ENCODE measurements at places on chromosomes 7 and 10.

- DNase-seq: no peak
Observed at GRCh38 chr7:132495936-132496335, 80.3 kb downstream of the PLXNA4 start.

GRCh38 chr10:480928-481552 is 208.4 kb downstream of the DIP2C start:
- DNase-seq: no peak

DNA sequence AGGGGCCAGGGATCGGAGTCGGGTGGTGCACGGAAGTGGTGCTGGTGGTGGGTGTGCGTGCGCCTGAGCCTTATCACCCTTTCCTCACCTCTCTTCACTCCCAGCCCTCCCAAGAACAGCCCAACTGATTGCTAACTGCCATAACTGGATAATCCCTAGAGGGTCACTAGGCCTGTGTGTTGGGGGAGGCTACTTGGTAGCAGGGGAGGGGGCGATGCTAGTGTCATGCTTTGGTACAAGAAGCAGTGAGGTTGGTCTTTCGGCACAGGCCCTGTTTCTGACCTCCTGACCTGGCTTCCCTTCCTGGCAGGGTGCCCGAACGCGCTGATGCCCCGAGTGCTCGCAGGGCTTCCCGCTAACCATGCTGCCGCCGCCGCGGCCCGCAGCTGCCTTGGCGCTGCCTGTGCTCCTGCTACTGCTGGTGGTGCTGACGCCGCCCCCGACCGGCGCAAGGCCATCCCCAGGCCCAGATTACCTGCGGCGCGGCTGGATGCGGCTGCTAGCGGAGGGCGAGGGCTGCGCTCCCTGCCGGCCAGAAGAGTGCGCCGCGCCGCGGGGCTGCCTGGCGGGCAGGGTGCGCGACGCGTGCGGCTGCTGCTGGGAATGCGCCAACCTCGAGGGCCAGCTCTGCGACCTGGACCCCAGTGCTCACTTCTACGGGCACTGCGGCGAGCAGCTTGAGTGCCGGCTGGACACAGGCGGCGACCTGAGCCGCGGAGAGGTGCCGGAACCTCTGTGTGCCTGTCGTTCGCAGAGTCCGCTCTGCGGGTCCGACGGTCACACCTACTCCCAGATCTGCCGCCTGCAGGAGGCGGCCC is 652 bp downstream of the KAZALD1 start:
- DNase-seq: no peak

- no peak for DNase-seq
Observed at GRCh38 chr10:30233186-30233959, 115.7 kb downstream of the MTPAP start.

DNA sequence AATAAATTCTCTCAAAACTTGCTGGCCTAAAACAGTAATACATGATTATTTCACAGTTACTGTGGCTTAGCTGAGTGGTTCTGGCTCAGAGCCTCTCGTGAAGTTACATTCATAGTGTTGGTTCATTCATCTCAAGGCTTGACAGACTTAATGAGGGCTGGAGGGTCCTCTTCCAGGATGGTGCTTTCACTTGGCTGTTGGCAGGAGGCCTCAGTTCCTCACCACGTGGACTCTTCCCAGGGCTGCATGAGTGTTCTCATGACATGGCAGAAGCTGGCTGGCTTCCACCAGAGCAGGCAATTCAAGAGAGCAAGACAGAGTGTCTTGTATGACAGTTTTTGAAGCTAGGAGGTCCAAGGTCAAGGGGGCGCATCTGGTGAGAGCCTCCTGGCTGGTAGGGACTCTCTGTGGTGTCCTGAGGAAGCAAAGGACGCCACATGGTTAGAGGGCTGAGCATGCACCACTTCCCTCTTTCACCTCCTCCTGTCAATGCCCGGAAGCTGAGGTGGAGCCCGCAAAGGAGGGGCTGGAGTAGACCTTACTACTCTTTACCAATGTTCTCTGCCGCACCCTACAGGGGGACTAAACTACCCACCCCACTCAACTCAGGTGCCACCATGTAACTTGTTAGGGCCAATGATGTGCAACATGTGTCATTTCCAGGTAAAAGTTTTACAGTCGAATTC is 58.2 kb upstream of the YAE1 start:
- DNase-seq: no peak

- no peak for DNase-seq
Observed at GRCh38 chr10:50254479-50254878, 3.2 kb upstream of the ASAH2 start.

DNA sequence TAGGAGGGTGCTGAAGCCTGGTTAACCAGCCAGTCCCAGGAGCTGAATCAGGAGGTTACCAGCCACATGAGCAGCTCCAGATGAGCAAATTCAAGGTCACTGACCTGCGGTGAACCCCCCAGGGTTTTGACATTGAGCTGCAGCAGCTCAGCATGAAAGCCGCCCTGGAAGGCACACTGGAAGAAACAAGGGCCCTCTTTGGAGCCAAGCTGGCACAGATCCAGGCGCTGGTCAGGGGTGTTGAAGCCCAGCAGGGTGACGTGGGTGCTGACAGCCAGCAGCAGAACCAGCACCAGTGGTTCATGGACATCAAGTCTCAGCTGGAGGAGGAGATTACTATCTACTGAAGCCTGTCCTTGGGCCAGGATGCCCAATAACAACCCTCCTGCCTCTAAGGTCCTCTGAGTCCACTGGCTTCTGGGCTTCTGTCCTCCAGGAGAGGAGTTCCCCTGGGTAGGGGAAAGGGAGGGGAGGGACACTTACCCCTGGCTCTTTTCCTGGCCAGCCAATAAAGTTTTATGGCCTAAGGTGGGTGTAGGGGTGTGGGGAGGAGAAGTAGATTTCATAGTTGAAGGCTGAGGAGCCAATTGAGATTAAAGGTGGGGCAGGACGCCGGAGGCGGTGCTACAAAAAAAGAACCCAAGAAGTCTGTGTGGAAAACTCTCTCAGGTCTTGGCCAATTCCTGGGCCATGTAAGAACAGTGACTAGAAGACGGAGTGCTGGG is 29.4 kb upstream of the ATOH7 start:
- DNase-seq: no peak

DNA sequence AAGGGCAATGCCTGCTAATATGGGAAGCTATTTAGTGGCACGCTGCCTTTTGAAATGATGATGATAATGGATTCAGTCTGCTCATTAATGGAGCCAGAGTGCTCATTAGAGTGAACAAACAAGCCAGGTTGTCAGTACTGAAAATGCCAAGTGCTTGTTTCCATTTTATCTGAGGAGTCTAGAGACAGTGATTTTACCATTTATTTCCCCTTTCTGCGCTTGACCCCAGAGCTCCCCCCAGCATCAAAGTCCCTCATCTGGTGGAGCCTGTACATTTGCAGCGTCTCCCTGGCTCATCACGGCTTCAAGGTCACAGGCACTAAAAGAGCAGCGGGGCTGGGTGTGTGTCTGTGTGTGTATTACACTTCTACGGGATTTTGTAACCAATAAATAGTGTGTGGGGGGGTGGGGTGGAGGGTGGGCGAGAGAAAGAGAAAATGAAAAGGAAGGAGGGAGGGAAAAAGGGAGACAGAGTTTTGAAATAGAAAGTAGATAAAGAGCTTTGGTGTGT is 553.8 kb downstream of the TFEC start:
- DNase-seq: no peak

DNA sequence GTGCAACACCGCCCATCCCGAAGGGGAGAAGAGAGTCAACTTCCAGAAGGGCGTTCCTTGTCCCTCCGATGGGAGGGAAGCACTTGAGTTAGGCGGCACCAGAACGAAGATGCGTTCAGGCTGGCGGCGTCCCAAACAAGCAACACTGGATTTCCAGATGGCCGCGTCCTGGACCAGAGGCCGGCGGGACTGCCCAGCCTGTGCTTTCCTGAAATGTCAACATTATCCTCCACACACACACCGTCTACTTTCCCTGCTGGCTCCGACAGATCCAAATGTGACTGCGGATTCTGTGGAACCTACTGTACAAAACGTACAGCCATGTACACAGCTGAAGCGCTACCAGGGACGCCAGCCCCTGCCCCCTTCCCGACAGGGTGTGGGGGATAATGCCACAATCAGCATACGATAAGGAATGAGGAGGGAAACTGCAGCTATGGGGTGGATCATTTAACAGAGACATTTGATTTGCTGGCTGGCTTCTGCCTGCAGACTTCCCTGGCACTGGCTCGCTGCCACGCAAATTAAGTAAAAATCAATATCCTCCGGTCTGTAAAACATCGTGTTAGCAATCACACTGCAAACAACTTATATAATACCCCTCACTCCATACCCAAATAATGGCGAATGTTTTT is 82.1 kb downstream of the ZRANB1 start:
- DNase-seq: no peak

DNA sequence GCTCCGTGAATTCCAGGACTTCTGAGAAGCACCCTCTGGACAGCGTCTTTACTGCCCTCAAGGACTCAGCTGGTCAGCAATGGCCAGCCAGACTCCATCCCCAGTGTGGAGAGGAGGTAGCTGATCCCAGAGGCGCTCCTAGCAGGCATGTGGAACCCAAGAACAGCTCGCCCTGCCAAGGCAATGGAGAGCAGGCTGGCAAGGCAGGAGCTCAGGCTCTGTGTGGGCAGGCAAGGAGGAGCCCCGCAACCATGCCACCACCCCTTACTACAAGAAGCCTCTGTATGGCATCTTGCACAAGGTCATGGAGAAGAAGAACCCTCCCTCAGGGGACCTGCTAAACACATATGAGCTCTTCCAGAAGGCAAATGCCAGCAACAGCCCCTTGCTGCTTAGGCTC is 34.4 kb upstream of the SGMS1 start:
- no peak for DNase-seq

DNA sequence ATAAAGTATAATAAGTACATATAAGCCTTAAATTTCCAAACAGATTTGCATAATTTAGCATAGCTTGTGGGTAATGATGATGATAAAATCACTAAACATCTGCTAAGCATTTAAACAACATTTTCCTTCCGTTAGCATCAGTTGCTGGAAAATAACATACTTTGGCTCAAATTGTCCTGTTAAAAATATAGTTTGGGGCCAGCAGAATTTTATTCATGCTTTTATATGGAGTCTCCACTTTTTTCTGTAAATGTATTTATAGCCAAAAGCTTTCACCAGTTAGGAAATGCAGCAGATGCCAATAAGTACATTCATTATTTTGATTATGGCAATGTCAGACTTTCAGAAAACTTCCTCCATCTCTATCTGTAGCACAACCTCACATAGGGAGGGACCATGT is 107.2 kb downstream of the CNTNAP2 start:
- no peak for DNase-seq

DNA sequence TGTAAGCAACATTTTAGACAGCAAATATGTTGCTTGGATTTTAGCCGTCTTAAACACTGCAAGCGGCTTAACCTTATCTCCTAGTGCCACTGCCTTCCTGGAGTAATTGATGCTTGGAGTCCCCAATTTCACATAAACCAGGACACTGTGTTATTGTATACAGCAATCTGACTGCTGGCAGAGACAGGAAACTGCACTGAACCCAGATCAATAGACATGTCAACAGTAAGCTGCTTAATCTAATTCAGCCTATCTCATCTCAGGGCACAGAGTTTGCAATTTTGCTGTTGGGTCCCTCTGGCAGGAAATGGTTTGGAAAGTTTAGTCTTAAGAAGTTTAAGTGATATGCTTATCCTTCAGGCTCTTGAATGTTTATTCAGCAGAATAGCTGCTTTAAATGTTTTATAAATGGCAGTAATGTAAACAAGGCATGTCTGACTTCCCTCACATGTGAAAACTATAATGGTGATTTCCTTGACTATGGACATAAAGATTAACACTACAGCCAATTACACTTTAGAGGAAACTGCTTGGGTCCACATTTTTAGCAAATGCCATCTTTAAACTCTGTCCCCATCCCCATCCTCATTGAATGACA is 598.6 kb downstream of the PARD3 start:
- DNase-seq: no peak

DNA sequence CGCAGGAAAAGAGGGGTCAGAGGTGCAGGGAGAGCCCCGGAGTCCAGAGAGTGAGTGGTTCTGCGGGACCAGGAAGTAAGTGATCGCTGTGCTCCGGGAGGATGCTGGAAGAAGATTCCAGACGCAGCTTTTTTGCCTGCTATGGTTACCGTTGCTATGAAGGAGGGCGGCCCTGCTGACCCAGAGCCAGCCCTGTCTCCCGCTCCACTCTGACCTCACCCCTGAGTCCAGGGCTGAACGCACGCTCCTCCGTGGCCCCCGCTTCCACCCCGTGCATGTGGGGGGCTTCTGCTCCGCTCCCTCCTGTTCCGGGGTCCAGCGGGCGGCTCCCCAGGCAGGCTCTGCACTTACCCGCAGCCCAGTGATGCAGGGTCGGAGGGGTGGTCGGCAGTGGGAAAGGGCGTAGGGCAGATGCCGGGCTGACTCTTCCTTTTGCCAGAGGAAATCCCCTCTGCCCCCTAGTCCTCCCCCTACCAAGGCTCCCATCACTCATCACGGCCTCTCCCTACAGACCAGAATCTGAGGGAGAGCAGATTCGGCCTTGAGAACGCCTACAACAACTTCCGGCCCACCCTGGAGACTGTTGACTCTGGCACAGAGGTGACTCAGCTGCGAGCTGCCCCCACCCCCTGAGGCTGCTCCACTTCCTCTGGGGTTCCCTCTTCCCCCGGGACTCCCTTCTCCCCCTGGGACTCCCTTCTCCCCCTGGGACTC is 2.7 kb upstream of the MUC17 start:
- DNase-seq: peak; percentile 25

GRCh38 chr7:17211307-17211836 is 87.1 kb upstream of the AHR start:
- DNase-seq: no peak

- no peak for DNase-seq
Observed at GRCh38 chr7:35556515-35557471, 138.1 kb downstream of the HERPUD2 start.

DNA sequence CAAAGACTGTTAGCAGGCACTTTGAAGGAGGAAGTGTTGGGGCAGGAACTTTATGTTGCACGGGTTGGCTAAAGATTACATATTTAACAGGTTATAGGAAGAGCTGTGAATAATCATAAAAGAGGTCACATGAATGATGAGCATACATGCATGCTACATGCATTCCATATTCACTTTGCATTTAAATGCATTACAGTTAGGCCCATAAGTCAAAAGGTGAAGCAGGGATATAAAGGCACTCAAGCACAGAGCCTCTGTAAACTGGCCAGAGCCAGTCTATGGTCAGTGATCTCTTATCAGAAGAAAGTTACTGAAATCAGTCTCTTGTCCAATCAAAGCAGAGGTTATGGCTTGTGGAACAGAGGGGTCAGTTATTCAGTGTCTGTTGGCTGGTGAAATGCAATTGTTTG is 7.3 kb upstream of the ANKRD7 start:
- DNase-seq: no peak

- DNase-seq: no peak
Observed at GRCh38 chr10:30589441-30589840, 40.1 kb downstream of the LYZL2 start.

- DNase-seq: no peak
Observed at GRCh38 chr7:50204581-50204980, 99.9 kb upstream of the IKZF1 start.

- DNase-seq: no peak
Observed at GRCh38 chr7:65371468-65371867, 2.2 kb upstream of the ZNF92 start.

Measured in fibroblast of skin of left biceps (primary cell).